ENCODE measurements at places on chromosomes 16 and 17. TPM values are rescaled to one million over a fixed set of nuclear protein-coding genes. Genes with fewer than 3 reads are reported as not detected.

- no peak overlapping the region for H3K27ac ChIP-seq
- H3K4me3 ChIP-seq = no peak overlapping the region
- H3K36me3 ChIP-seq = no peaks in the 10 kb centered on the region
- DNase-seq = no peak
Observed at GRCh38 chr17:3002538-3003295, 60.7 kb downstream of the OR1D5 start.

GRCh38 chr16:86103320-86103719 lies 204.4 kb downstream of the IRF8 start:
- no peak for DNase-seq
- no peak overlapping the region for H3K27ac ChIP-seq
- no peaks in the 10 kb centered on the region for H3K4me1 ChIP-seq
- no peaks in the 10 kb centered on the region for H3K36me3 ChIP-seq
- H3K27me3 ChIP-seq = no peaks in the 10 kb centered on the region
- H3K4me3 ChIP-seq = no peak overlapping the region

- no peaks in the 10 kb centered on the region for H3K27me3 ChIP-seq
- H3K4me1 ChIP-seq = peaks cover 10% of the 10 kb centered on the region
- H3K27ac ChIP-seq = peak overlapping the region; percentile 97
Observed at GRCh38 chr16:20901436-20902112, 1.0 kb downstream of the LYRM1 start.

GRCh38 chr17:41998497-41998896 lies 18.7 kb downstream of the DNAJC7 start:
- H3K36me3 ChIP-seq = peaks cover 8% of the 10 kb centered on the region
- no peak overlapping the region for H3K27ac ChIP-seq
- DNase-seq = no peak
- H3K4me1 ChIP-seq = no peaks in the 10 kb centered on the region

DNA sequence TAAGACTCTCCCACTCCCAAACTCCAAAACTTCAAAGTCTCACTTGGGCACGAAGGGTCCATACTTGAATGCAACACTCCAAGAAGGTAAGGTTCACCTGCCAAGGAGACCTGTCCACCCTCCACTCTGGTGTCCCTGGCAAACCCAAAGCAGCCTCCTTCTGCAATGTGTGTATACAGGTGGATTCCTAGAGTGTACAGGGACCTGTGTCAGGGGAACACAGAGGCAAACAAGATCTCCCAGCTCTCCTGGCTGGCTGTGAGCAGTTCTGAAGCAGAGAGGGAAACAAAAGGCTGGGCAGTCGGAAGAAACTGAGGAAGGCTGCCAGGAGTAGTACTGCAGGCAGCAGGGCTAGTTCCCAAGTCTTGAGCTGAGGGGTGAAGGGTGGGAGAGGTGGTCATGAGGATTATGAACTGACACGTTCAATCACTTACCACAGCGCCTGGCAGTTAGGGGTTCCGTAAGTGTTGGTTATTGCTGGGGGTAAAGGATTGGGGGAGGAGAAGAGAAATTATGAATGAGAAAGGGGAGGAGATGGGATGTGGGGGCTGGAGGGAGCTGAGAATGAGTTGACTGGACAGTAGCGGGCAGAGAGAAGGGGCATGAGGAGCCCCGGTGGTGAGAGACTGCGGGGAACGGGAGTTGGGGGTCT lies 795 bp downstream of the KCTD13 start:
- no peak for DNase-seq
- no peak overlapping the region for H3K27ac ChIP-seq

DNA sequence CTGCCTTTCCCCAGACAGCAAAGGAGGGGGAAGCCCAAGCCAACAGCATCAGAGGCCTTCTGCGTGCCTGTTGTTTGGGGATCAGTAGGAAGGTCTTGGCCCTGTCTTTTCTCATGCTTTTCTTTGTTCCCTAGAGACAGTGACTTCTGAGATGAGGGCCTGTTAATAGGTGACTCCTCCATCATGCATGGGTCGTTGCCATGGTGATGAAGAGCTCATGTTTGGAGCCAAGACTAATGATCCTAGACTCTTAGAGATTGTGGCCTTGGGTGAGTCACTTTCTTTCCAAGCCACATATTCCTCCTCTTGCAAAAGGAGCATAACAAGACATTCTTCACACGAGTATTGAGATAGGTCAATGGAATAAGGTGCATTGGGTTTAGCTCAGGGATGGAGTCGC lies 201.1 kb upstream of the ASIC2 start:
- H3K27ac ChIP-seq = no peak overlapping the region
- H3K4me1 ChIP-seq = no peaks in the 10 kb centered on the region
- no peaks in the 10 kb centered on the region for H3K27me3 ChIP-seq
- no peak for DNase-seq
- H3K36me3 ChIP-seq = no peaks in the 10 kb centered on the region
- no peak overlapping the region for H3K4me3 ChIP-seq

DNA sequence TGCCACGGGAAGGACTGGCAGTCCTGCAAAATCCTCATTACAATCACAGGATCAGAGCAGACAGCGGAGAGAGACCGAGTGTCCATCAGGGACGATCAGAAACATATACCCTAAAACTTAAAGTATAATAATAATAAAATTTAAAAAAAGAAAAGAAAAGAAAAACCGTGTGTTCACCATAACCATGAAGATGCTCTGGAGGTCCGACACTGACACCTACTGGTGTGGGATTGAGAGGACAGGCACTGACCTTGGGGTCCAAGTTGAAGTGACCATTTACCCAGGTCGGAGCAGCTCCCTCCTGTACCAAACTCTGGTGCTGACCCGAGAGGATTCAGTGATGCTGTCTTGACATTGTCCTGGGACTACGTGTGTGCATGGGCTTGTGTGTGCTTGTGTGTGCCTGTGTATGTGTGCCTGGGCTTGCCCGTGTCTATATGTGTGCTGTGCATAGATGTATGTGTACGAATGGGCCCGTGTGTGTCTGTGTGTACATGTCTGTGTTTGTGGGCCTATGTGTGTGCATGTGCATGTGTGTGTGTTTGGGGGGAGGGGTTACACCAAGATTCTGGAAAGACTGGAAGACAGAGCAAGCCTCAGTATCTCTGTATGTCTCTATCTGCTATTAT lies 10.0 kb upstream of the CD300LD start:
- H3K27me3 ChIP-seq = no peaks in the 10 kb centered on the region
- H3K4me1 ChIP-seq = no peaks in the 10 kb centered on the region
- H3K36me3 ChIP-seq = no peaks in the 10 kb centered on the region
- no peak overlapping the region for H3K4me3 ChIP-seq
- DNase-seq = no peak
- no peak overlapping the region for H3K27ac ChIP-seq

Gene ITGB3
- 12.4 TPM for total RNA-seq

Gene SYT17
- 24.3 TPM for total RNA-seq

Gene HEXIM1
- 67.1 TPM for total RNA-seq

Gene PDE6G
- total RNA-seq = not detected

Gene AGRP
- 1.5 TPM for total RNA-seq

Gene CORO7
- total RNA-seq = 24.1 TPM

Data from prostate gland (tissue), 2 donors.